ENCODE measurements at places on chromosomes 2 and 18. TPM values are rescaled to one million over a fixed set of nuclear protein-coding genes. Genes with fewer than 3 reads are reported as not detected.
A peak's percentile ranks its signal among the peaks of the same experiment; 100 is the strongest.

- no peak for DNase-seq
- H3K4me1 ChIP-seq, result no peaks in the 10 kb centered on the region
- H3K4me3 ChIP-seq, result no peak overlapping the region
- H3K27ac ChIP-seq, result no peak overlapping the region
- H3K36me3 ChIP-seq, result no peaks in the 10 kb centered on the region
- no peaks in the 10 kb centered on the region for H3K27me3 ChIP-seq
These were observed 47.3 kb upstream of the GULP1 start for GRCh38 chr2:188244383-188244782.

The TEKT4 gene
- not detected for total RNA-seq

The AQP12B gene
- total RNA-seq, result not detected

DNA sequence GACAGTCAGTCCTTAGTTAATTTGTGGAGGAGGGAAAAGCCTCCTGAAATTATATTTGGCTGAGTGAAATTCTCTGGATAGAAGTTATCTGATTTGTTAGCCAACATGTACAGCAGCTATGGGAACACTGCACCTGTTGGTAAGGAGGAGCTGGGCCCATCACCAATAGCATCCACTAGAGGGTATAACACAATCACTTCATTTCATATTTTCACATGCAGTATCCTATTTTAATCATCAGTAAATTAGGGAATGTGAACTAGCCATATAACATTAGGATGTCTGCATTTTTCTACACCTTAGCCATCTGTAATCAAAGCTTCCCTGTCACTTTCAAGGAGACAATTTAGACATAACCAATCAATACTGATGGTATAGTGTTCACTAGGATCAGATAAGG lies 818.4 kb upstream of the CDH2 start:
- no peaks in the 10 kb centered on the region for H3K27me3 ChIP-seq
- no peak overlapping the region for H3K27ac ChIP-seq
- no peak for DNase-seq
- no peaks in the 10 kb centered on the region for H3K4me1 ChIP-seq

The CHCHD5 gene
- total RNA-seq, result 37.5 TPM

DNA sequence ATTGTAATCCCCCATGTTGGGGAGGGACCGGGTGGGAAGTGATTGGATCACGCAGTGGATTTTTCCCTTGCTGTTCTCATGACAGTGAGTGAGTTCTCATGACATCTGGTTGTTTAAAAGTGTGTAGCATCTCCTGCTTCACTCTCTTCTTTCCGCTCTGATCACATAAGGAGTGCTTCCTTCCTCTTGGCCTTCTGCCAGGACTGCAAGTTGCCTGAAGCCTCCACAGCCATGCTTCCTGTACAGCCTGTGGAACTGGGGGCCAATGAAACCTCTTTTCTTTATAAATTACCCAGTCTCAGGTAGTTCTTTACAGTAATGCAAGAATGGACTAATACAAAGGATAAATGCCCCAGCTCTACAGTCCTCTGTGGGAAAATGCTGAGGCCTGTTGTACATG lies 437.5 kb upstream of the NXPH2 start:
- H3K4me1 ChIP-seq, result no peaks in the 10 kb centered on the region
- H3K36me3 ChIP-seq, result no peaks in the 10 kb centered on the region
- no peak for DNase-seq
- H3K4me3 ChIP-seq, result no peak overlapping the region

DNA sequence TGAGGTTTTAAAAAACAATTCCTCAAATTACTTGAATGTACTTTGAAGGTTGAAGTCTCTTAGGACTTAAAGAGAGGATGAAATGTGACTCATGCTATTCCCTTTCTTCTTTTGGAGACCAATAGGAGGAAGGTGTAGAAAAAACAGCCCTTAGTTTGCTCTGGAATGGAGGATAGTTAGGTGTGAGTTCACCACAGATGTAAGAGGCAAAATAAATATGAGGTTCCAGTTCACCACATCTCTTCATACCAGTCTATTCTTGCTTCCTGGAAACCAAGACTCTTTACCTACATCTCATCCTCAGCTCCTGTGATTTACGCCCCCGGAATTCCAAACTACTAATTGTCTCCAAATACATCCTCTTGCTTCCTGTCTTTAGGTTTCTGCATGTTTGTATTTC lies 77.5 kb upstream of the TTC21B start:
- H3K27me3 ChIP-seq, result peaks cover 3% of the 10 kb centered on the region
- H3K4me1 ChIP-seq, result no peaks in the 10 kb centered on the region
- no peak overlapping the region for H3K4me3 ChIP-seq
- no peak for DNase-seq
- H3K36me3 ChIP-seq, result no peaks in the 10 kb centered on the region

DNA sequence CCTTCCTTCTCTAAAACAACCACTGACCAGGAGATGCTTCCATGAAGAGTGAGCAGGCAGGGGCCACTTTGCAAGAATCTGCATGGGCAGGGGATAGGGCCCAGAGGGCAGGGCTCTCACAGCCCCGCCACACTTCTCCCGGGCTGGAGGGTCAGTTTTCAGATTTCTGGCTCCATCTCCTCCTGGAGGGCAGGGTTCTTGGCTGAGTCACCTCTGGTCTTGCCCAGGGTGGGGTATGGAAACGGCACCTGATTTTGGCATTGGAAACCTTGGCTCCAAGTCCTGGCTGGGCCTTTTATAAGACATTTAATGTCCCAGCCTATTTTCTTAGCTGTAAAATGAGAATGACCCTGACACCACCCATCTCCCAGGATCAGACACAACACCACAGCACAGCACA lies 27.6 kb upstream of the ASPRV1 start:
- H3K4me3 ChIP-seq, result no peak overlapping the region
- H3K27ac ChIP-seq, result no peak overlapping the region
- peaks cover 4% of the 10 kb centered on the region for H3K4me1 ChIP-seq
- no peak for DNase-seq

DNA sequence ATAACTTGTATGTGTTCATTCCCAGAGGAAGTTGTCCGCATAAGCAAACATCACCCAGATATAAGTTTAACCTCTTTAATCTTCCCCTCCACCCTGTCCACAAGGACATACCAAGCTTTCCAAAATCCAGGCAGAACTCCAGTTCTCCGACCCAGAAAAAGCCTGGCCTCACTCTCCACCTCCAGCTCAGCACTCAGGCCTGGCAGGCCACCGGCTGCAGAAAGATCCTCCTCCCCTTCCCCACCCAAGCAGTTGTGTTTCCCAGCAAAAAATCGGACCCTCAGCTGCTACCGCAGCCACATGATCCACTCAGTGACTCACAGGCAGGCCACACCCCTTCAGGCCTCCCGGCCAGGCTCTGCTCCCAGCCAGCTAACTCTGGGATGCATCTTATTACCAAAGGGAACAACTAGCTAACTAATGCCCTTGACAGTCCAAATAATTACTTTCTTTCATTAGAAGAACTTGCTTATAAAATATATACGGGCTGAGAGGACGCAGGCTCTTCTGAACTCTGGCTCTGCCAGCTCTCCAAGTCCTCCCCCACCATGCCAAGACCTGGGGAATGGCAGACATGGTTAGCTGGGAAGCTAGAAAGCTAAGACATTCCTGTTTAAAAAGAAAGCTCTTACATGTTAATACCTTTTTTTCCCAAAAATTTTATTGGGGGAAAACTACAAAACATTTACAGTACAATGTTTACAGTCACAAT lies 4.5 kb downstream of the ZFP36L2 start:
- peaks cover 44% of the 10 kb centered on the region for H3K4me1 ChIP-seq
- peak; percentile 87 for DNase-seq
- no peaks in the 10 kb centered on the region for H3K27me3 ChIP-seq
- H3K27ac ChIP-seq, result peak overlapping the region; percentile 95

DNA sequence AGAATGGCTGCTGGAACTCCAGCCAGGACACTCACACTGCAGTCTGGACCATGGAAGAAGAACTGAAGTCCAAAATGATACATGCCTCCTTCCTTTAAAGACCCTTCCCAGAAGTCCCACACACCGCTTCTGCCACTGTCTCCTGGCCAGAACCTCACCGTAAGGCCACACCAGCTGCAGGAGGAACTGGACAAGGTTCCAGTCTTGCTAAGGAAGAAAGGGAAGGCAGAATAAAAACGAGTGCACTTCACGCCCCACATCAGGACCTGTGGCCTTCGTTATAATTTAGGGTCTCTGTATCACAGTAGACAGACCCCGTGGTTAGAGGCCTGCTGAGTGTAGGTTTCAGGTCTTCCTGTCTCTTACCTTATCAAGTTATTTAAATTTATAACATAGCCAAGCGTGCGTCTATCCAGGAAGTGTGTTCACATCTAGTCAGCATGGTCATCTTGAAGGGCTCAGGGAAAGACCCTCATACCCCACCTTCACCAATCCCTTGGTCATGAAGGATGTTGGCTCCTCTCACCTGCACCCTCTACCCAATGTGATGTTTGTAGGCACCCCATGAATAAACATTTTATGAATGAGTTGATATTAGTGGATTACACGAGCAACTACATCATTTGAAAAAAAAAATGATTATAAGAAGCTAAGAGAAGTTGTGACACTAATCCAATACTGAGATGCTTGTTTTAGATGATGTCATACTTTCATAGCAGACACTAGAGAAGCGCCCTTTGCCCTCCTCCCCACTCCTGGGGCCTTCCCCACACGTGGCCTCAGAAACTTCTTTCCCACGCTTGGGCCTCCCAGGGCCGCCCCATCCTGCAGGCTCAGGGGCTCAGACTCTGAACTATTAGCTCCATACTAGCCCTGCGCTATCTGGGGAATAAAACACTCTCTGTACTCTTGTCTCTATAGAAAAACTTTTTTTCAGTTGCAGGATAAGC lies 157.6 kb downstream of the FAM210A start:
- peak overlapping the region; percentile 50 for H3K4me3 ChIP-seq
- peak; percentile 78 for DNase-seq
- peaks cover 74% of the 10 kb centered on the region for H3K4me1 ChIP-seq
- H3K36me3 ChIP-seq, result peaks cover 17% of the 10 kb centered on the region

GRCh38 chr18:46622999-46623398 lies 34.0 kb downstream of the LOXHD1 start:
- peak overlapping the region; percentile 53 for H3K27ac ChIP-seq
- no peaks in the 10 kb centered on the region for H3K27me3 ChIP-seq
- no peak overlapping the region for H3K4me3 ChIP-seq
- peaks cover 41% of the 10 kb centered on the region for H3K4me1 ChIP-seq
- no peaks in the 10 kb centered on the region for H3K36me3 ChIP-seq
- DNase-seq, result no peak

The CAMKMT gene
- total RNA-seq, result 12.1 TPM

The OR6B2 gene
- total RNA-seq, result not detected

GRCh38 chr2:118114863-118115262 lies 26.6 kb downstream of the INSIG2 start:
- peaks cover 10% of the 10 kb centered on the region for H3K4me1 ChIP-seq
- H3K27ac ChIP-seq, result no peak overlapping the region
- peaks cover 16% of the 10 kb centered on the region for H3K36me3 ChIP-seq
- H3K27me3 ChIP-seq, result no peaks in the 10 kb centered on the region
- no peak for DNase-seq
- H3K4me3 ChIP-seq, result no peak overlapping the region

The KCNS3 gene
- not detected for total RNA-seq

The SCYGR4 gene
- not detected for total RNA-seq

The TBC1D8 gene
- 3.3 TPM for total RNA-seq

GRCh38 chr2:128879161-128879560 lies 560.5 kb upstream of the HS6ST1 start:
- DNase-seq, result no peak
- H3K27me3 ChIP-seq, result peaks cover 2% of the 10 kb centered on the region
- no peak overlapping the region for H3K4me3 ChIP-seq
- H3K27ac ChIP-seq, result no peak overlapping the region
- no peaks in the 10 kb centered on the region for H3K36me3 ChIP-seq

DNA sequence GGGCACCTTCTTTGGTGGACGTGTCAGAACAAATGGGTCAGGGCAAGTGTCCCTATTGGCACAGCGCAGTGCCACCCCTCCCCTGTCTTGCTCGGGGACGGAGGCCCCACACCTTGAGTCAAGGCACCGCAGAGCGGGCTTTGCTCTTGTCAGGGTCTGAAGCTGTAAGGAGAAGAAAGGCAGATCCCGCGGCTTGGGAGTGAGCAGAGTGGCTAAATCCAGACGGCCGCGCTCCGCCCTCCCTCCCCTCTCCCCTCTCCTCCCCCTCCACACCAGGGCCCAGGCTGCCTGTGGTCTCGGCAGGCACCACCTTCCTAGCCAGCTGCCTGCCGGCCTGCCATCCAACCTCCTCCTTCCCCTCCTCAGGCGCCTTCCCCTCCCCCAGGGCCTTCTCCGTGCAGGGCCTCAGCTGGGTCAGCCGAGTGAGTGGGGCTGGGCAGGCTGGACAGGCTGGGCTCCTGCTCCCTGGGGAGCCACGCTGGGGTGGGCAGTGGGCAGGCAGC lies 25.8 kb downstream of the SPEG start:
- DNase-seq, result no peak
- no peak overlapping the region for H3K4me3 ChIP-seq
- no peaks in the 10 kb centered on the region for H3K27me3 ChIP-seq
- no peak overlapping the region for H3K27ac ChIP-seq

DNA sequence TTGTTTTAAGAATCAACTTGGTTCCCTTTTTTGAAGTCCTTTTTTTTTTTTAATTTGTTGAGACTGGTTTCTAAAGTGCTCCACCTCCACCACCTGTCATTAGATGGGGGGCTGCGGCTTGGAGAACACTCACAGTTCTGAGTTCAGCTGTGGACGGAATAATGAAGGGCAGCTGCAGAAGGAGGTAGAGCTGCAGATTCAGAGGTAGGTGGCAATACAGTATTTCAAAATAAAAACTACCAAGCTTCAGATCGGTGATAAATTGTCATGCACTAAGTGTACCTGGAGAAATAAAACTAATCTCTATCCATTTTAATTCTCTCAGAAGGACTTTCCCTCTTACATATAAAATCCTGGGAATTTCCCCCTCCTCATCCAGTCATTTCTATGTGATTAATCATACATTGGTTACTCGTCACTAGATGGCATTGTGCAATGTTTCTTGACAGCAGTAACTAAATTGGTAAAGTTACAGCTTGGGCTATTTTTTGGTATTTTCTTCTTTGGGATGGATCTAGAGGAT lies 81.1 kb upstream of the SLC39A10 start:
- no peaks in the 10 kb centered on the region for H3K36me3 ChIP-seq
- H3K4me3 ChIP-seq, result no peak overlapping the region
- H3K27me3 ChIP-seq, result no peaks in the 10 kb centered on the region
- peaks cover 53% of the 10 kb centered on the region for H3K4me1 ChIP-seq
- H3K27ac ChIP-seq, result peak overlapping the region; percentile 47
- peak; percentile 48 for DNase-seq

DNA sequence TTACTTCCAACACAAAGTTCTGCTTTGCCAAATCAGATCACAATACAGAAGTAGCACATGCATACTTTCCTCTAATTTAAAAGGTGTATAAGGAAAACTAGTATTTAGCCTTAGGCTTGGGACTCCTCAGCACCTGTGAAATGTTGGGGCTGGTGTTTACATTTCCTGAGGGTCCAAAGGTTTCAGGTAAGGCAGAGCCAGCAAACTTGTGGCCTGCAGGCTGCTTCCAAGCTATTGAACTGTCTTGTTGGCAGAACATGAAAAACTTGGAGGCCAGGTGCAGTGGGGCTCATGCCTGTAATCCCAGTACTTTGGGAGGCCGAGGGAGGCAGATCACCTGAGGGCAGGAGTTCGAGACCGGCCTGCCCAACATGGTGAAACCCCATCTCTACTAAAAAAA lies 26.5 kb upstream of the GPR39 start:
- H3K4me3 ChIP-seq, result no peak overlapping the region
- H3K4me1 ChIP-seq, result no peaks in the 10 kb centered on the region
- H3K36me3 ChIP-seq, result no peaks in the 10 kb centered on the region
- H3K27ac ChIP-seq, result no peak overlapping the region
- peaks cover 1% of the 10 kb centered on the region for H3K27me3 ChIP-seq
- DNase-seq, result no peak
